DMS 273 treated with DMSO at 0.1 percent for 48 hours (cell line): ENCODE measurements at places on chromosomes 16 and 17.

GRCh38 chr16:67664258-67664657, 2.3 kb downstream of the ENKD1 start:
- DNase-seq: no peak

GRCh38 chr17:65485388-65486299, 75.8 kb downstream of the AXIN2 start:
- no peak for DNase-seq

DNA sequence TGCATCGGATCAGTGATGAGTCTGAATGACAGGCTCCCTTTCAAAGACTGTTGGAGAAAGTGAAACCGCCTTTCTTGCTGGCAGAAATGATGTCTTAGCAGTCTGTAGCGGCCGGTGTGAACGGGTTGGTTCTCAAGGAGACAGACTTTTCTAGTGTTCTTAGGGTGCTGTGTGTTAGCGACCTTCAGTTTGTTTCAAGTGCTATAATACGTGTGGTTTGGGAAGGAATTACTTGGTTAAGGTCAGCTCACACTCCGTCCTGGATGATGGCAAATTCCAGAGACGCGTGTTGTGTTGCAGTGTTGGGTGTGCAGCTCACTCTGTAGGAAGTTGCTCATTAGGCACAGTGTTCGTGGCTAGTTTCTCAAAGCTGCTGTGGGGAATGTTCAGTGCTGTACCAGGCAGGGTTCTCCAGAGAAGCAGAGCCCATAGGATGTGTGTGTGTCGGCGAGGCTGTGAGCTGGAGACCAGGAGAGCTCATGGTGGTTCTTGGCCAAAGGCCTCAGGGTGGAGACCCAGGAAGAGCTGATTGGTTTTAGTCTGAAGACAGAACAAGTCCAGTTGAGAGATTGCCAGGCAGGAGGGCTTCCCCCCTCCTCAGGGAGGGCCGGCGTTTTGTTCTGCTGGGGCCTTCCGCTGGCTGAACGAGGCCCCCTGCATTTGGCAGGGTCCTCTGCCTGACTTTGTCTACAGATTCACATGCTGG, 37.6 kb downstream of the ZNF750 start:
- no peak for DNase-seq

- no peak for DNase-seq
Measured at GRCh38 chr17:76086384-76086783, 7.4 kb downstream of the ZACN start.

DNA sequence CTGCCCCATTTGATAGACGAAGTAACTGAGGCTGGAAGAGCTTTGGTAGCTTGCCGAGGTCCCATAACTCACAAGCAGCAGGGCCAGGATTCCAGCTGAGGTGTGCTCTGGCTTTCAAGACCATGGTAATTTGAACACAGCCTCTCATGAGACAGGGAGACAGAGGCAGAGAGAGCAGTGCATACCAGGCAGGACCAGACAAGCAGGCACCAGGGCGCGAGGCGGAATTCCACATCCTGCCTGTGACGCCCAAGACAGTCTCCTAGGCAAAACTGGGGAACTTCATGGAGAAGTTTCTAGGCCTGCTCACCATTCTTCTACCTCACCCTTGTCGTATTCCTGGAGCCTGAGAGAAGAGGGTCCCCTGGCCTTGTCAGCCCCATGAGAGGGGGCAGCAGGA, 19.2 kb downstream of the SDK2 start:
- no peak for DNase-seq

GRCh38 chr16:87897521-87898505, 28.5 kb upstream of the SLC7A5 start:
- no peak for DNase-seq

DNA sequence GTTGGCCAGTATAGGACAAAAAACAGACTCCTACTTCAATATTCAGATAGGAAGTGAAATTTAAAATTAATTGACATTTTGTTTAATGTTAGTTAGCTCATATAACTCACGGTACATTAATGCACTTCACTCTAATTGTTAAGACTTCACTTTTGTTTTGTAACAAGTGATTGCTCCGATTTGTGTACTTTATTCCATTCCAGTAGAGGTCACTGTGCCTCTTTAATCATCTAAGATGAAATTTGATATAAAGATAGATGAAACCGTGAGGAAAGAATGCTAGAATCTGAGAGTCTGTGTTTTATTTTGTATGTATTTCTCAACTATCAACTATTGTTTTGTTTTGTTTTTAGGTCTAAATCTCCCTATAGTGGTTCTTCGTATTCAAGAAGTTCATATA, 29.0 kb downstream of the RBBP6 start:
- DNase-seq: no peak

DNA sequence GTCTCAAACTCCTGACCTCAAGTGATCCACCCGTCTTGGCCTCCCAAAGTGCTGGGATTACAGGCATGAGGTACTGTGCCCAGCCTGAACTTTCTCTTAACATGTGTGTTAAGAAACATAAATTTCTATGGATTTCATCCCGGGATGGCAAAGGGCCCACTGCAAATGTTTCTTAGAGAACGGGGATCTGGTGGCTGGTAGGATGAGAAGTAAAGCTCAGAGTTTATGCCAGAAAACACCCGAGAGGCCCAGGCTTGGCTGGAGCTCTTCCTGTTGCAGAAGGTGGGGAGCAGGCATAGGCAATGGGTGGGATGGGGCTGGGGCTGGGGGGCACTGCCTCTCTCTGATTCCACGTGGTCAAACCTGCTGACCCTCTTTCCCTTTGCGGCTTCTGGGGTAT, 5.6 kb upstream of the CARHSP1 start:
- no peak for DNase-seq

DNA sequence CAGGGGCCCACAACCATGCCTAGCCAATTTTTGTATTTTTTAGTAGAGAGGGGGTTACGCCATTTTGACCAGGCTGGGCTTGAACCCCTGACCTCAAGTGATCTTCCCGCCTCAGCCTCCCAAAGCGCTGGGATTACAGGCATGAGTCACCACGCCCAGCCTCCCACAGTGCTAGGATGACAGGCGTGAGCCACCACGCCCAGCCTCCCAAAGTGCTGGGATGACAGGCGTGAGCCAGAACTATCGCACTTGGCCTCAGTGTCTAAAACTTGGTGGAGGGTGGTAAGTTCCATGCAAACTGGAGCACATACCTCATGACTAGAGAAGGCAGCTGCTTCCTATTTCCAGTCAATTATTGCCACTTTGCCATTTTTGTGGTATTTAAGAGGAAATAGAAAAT, 7.1 kb downstream of the HSD17B2 start:
- no peak for DNase-seq

DNA sequence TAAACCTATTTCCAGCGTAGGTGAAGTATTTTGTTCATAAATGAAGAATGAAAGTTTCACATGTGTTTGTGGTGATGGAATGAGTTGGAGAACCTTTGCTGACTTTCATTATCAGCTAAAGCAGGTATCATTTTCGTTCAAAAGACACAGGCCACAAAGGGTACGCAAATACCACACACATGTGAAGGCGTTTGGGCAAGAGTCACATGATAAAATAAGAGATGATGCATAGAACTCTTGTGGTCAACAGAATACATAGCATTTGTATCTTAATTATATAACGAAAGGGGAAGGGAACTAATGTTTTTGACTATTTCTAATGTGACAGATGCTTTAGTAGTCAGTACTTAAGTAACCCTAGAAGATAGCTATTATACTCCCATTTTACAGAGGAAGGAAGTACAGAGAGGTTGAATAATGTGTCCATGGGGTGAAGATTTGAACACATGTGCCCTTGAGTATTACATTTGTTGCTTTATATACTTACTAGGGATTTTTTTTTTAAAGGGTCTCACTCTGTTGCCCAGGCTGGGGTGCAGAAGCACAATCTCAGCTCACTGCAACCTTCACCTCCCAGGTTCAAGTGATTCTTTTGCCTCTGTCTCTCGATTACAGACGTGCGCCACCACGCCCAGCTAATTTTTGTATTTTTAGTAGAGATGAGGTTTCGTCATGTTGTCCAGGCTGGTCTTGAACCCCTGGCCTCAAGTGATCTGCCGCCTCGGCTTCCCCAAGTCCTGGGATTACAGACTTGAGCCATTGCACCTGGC, 4.8 kb downstream of the RPA1 start:
- DNase-seq: no peak

DNA sequence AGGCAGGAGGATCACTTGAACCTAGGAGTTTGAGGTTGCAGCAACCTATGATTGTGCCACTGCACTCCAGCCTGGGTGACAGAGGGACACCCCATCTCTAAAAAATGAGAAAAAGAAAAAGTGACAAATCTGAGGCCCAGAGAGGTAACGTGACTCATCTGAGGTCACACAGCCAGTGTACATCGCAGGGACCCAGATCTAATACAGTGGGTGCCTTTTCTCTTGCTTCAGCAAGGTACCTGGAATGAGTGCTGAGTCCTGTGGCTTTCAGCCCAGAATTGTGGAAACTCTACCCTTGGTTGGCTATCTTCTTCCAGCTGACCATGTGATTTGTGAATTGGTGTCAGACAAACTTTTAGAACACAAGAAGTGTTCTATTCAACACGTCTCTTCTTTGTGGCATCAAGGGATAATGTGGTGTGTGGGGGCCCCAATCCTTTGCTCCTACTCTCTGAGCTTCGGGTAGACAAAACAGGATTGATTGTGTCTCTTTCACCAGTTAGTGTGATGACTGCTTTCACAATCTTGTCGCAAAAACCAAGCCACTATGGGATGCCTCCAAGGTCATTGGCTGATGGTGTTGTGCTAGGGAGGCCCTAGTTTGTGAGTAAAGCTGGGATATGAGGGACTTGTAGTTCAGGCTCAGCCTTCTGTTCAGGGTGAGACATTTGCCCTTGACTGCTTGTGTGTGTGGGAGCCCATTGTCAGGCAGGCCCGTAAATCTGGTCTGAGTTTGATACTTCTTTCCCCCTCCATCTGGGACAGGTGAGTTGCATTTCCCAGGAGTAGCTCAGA, 71.0 kb downstream of the MSI2 start:
- DNase-seq: no peak

DNA sequence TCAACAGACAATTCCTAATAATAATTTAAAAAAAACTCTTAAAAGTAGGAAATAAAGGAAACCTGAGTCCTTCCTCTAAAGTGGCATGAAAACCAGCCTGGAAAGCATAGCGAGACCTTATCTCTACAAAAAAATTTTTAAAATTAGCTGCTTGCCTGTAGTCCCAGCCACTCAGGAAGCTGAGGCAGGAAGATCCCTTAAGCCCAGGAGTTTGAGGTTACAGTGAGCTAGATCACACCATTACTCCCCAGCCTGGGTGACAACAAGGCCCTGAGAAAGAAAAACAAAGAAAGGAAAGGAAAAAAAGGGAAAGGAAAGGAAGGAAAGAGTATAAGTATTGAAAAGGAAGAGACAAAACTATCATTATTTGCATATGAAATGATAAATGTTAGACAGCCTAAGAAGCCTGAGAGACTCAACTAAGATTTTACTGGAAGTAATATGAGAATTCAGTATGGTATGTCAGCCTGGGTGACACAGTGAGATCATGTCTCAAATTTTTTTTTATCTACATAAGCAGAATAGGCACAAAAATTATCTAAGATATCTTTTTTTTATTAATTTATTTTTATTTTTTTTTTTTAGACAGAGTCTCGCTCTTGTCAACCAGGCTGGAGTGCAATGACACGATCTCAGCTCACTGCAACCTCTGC, 113.0 kb downstream of the GOSR1 start:
- no peak for DNase-seq

- DNase-seq: no peak
Measured at GRCh38 chr17:77838748-77839697, 119.5 kb upstream of the TNRC6C start.

- DNase-seq: no peak
Measured at GRCh38 chr17:57097832-57098421, 12.9 kb downstream of the AKAP1 start.

- DNase-seq: no peak
Measured at GRCh38 chr17:11195801-11196200, 45.2 kb upstream of the SHISA6 start.

DNA sequence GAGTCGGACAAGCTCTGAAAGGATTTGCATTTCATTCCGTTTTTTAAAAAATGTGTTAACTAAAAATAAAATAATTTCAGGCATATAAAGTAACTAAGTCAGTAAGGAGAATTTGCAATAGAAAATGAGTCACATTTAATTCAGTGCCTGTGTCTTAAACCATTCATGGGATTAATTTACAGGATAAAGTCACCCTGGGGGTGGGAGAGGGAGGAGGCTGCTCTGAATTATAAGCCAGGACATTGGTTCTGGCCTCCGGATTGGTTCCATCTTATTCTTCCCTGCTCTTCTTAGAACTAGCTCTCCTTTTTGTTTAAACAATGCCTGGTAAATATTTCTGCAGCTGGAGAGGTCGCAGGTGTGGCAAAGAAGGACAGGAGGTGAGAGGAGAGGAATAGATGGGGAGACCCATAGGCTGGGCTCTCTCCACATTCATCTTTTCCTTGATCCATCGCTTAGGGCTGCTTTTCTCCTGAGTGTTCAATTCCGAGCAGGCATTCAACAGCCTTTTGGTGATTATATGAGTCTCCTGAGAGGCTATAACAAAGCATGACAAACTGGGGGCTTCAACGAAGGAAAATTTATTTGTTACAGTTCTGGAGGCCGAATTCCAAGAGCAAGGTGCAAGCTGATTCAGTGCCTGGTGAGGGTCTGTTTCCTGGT, 319.2 kb downstream of the PHKB start:
- no peak for DNase-seq

DNA sequence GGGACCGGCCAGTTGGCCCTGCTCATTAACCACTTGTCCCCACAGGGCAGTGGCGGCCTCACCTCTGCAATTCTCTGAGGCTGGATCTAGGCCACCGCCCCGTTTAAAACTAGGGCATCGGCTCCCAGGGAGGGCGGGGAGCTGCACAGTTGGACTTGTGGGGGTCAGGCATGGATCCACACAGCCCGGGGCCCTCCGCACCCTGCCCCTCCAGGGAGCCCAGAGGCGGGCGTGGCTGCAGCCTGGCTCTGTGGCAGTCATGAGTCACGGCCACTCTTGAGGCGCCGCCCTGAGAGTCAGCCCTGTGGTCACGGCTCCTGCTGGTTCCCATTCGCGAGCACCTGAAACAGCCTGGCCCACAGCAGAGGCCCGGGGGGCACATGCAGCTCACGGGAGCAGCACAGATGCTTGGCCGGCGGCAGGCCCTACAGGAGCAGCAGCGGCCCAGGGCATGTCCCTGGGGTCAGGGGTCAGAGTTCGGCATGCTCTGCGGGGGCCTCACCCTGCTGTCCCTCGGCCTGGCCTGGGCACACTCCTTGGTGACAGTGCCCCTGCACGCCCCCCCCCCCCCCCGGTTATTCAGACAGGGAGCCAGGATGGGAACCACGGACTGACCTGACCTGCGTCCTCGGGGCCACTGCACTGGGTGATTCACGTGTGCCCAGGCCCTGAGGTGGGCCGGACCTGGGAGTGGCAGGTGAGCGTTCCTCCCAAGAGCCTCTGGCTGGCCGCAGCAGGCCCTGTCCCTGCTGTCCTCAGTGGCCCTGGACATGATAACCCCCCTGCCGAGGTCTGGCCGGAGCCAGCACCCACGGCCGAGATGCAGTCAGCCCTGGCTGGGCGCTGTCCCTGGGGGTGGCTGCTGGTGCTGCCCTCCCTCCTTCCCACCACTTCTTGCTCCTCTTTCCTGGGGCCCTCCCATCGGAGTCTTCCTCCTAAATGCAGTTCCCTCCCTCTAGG, 8.2 kb downstream of the CAPN15 start:
- DNase-seq: no peak
